Stimulated activated CD4-positive, alpha-beta T cell treated with anti-CD3 and anti-CD28 coated beads, TNF-alpha, amount 100 ng/mL, for 1 hour (primary cell): ENCODE measurements at places on chromosomes 5 and 9.

- DNase-seq, result no peak
Measured at GRCh38 chr5:148290271-148291195, 21.7 kb upstream of the SPINK7 start.

DNA sequence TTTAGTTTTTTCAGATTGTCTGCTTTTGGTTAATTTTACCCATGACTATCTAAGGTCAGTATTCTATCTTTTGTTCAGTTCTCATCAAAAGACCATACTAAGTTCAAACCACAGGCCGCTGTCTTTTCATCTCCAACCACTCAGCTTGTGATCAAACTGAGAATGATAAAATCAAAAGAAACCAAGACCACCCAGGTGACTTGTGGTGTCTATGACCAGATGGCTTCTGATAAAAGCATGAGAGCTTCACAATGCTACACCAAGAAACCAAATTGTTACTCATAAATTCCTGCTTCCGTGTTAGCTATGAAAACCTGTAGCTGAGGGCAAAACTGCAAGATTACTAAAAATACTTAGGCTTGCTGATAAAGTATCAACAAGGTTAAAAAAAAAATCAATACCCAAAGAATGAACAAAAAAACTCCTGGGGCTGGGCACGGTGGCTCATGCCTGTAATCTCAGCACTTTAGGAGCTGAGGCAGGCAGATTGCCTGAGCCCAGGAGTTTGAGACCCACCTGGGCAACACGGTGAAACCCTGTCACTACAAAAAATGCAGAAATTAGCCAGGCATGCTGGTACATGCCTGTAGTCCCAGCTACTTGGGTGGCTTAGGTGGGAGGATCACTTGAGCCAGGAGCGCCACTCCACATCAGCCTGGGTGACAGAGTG lies 25.8 kb upstream of the GPX8 start:
- no peak for DNase-seq

- DNase-seq, result no peak
Measured at GRCh38 chr9:13963005-13963653, 350.8 kb downstream of the NFIB start.

GRCh38 chr9:108691614-108692013 lies 164.2 kb downstream of the ACTL7B start:
- no peak for DNase-seq

DNA sequence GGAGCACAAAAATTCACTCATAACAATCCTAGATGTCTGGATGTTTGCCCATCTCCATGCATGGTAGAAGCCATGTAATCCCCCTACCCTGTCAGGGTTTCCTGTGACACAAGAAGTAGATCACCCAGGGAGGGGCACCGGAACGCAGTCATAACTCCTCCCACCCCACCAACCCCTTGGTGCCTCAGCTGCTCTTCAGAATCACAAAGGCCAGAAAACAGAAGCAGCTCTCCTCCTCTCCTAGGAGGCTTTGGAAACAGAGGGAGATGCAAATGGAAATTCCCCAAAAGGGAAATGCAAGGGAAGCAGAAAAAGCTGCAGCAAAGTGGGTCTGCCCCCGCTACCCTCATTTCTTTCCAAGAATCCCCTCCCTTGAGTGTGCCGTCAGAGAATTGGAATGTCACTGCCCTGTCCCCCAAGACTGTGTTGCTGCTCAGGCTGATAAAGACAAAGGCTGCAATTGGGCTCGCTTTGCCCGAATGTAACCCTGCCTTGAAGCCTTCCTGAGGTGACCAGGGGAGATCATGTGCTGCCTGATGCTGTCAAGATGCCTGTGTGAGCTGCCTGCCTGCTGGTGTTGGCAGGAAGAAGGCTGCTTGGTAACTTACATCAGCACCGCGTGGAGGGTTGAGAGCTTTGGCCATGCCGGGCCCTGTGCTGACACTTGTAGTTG lies 65.5 kb upstream of the ABCA1 start:
- no peak for DNase-seq

DNA sequence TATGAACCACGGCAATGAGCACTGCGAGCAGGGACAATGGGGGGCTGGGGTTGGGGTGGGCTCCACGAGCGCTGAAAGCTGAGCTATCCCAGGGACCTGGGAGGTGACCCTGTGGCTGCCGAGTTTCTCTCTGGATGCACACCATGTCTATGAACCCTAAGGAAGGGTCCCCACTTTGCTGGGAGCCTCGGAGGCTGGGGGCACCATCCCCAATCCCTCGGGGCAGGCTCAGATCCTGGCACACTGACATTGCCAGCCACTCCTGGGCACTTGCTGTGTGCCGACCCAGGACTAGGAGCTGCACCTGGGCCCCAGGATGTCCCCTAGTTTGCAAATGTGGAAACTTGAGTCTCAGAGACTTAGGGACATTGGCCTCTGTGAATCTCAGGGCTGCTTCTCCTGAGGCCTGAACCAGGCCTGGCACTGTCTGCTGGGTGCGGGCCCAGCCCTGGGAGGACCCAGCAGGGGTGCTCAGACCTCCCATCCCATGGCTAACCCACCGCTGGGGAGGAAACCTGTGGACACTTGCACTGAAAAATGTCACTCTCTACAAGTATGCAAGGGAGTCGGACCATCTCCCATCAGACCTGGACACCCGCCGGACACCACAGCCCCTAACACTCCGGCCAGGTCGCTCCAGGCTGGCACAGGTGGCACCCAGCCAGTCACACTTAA lies 13.0 kb upstream of the CAMSAP1 start:
- no peak for DNase-seq

DNA sequence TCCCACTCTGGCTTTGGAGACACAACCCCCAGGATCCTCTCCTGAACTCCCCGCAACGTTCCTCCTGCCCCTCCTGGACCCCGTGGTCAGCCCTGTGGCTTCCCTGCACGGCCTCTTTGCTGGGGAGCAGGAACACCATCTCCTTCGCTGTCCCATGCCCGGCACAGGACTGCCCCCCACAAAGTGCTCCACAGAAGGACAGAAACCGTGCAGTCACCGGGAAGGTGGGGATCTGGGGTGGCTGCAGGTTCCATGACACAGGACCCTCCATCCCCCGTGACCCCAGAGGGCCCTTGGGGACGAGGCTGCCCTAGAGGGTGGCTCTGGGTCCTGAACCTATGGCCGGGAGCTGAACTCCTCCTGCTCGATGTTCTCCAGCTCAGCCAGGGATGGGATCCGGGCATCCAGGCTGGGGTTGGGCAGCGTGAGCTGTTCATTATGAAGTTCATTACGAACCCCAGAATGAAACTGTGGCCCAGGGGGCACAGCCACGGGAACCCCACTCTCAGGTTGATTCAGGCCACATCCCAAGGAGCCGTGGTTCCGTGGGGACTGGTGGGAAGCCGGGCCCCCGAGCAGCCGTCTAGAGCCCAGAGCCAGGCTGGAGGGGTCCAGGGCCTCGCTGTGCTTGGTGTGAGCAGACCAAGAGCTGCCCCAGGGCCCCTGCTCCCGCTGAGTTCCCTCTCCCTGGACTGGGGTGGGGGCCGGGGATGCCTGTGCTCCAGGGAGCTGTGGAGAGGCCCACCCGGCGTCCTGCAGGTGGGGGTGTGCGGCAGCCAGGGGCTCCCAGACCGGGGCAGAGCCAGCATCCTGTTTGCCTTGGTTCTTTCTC lies 684 bp upstream of the SLC6A19 start:
- no peak for DNase-seq

- no peak for DNase-seq
Measured at GRCh38 chr9:133915534-133916158, 76.5 kb downstream of the VAV2 start.

GRCh38 chr5:75281716-75282465 lies 45.2 kb upstream of the ANKRD31 start:
- no peak for DNase-seq

- no peak for DNase-seq
Measured at GRCh38 chr9:14311171-14311949, 2.6 kb downstream of the NFIB start.

DNA sequence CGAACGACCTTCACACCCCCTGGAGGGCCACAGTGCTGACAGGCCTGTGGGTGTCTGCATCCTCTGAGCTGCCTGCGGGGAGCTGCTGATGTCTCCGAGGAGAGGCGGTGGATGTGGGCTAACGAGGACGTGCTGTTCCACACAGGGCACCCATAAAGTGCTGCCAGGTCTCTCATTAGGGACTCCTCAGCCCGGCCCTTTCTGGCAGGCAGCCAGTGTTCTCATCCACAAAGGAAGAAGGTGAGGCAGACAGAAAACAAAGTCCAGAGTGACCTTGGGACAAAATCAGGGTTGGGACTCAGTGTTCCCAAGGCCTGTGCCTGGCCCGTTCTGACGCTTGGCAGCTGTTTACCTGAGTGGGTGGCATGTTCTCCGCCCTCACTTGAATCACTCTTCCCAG lies 29.3 kb downstream of the CARTPT start:
- DNase-seq, result no peak

DNA sequence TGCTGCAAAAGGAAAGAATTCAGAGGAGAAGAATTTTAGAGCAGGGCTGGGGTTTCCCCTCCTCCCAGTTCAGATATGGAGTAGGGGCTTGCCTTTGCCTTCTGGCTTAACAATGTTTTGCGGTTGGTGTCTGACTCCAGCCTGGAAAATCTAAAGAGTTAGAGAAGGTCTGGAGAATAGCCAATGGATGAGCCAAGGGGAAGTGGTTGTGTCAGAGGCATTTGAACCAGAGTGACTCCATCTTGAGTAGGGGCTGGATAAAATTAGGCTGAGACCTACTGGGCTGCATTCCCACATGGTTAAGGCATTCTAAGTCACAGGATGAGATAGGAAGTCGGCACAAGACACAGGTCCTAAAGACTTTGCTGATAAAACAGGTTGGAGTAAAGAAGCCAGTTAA lies 133.7 kb downstream of the DIRAS2 start:
- DNase-seq, result no peak

- DNase-seq, result no peak
Measured at GRCh38 chr5:157802736-157803135, 56.2 kb downstream of the CLINT1 start.

DNA sequence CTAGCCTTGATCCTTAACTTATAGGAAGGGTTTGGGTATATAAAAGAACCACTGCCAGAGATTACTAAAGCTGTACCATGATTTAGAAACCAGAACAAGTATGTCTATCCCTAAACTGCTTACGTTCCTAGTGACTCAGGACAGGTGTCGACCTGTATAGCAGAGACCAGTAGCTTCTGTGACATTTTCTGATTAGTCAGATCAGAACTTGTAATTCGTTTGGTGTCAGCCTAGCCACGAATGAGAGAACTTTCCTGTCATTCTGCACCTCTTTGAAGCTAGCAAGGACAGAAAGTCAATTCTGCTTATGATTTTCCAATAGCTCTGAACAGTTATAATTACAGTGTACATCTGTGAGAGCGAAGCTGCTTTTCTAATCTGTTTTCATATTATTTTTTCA lies 39.5 kb downstream of the PRKACG start:
- no peak for DNase-seq

- DNase-seq, result no peak
Measured at GRCh38 chr9:127612939-127613582, 984 bp downstream of the STXBP1 start.

DNA sequence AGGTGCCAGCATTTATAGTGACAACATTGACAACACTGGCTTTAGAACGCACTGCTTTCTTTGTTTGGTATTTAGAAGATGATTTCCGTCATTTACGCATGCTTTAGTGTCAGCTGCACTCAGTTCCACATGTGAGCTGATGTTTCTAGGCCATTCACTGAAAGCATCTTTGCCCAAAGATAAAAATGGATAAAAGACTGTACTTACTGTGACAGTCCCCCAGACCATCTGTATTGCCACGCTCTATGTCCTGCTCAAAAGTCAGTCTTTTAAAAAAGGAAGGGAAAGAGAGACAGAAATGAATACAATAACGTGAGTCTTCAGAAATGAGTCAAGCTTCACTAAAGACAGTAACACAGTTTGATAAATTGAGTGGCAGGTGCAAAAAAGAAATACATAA lies 99.3 kb downstream of the SEMA6A start:
- no peak for DNase-seq

DNA sequence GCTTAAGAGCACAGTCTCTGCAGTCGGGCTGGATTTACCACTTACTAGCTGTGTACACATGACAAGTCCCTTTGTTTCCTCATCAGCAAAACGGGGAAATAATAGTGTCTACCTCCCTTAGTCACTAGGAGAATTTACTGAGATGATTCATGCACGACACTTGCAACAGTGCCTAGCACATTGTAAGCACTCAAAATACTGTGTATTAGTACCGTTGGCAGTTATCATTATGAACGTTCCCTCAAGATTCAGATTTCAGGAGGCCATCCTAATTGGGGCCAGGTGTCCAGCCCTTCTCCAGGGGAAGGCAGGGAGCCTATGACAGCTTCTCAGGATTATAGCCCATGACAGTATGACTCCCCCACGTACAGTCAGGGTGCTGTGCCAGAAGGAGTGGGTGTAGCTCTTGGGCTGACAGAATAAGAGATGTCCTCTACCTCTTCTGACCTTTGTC lies 164.3 kb downstream of the DOCK2 start:
- DNase-seq, result no peak

- no peak for DNase-seq
Measured at GRCh38 chr5:117893211-117893610, 1095.1 kb downstream of the DTWD2 start.

DNA sequence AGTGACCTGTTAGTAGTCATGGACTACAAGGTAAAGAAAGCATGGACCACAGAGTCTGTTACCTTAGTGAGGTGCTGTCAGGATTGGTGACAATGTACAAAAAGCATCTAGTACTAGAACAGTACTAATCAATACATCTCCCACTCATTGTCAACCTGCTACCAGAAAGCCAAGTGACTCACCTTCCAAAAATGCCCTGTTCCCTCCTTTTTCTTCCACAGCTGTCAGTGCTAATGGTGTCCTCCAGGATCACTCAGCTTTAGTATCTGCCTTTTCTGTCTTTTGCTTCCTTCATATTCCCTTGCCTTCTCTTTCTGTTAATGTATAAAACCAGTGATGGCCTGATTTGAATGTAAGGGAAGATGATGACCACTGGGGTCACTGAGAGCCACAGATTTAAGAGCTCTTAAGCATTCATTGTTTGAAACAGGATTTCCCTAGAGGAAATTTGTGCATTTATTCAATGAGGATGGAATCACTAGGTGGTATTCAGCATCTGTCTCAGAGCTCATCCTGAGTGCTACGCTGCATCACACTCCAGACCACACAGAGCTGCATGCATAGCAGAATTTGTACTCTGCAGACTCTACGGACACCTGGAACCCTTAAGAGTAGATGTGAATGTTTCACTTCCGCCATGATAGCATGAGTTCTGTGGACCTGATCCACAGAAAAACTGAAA lies 71.0 kb downstream of the SV2C start:
- DNase-seq, result no peak

GRCh38 chr5:135382981-135383380 lies 16.1 kb downstream of the MACROH2A1 start:
- DNase-seq, result no peak

DNA sequence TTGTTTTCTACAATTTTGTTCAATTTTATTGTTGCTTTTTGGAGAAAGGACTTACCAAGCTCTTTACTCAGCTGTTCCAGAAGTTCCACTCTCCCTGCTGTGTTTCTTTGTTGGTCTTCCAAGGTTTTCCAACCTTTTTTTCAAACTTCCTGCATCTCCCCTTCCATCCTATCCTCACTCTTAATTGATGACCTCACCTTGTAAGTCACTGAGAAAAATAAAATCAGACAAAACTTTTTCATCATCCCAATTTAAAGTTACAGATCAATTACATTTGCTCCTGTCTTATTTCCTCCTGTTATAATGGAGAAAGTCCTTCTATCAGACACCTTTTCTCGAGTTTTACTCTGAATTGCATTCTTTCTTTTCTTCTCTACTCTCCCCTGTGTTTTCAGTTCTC lies 121.1 kb downstream of the DMXL1 start:
- DNase-seq, result no peak
